ENCODE measurements at places on chromosomes 12 and 14.

GRCh38 chr12:108136697-108137096 lies 7.6 kb downstream of the WSCD2 start:
- DNase-seq, result no peak

DNA sequence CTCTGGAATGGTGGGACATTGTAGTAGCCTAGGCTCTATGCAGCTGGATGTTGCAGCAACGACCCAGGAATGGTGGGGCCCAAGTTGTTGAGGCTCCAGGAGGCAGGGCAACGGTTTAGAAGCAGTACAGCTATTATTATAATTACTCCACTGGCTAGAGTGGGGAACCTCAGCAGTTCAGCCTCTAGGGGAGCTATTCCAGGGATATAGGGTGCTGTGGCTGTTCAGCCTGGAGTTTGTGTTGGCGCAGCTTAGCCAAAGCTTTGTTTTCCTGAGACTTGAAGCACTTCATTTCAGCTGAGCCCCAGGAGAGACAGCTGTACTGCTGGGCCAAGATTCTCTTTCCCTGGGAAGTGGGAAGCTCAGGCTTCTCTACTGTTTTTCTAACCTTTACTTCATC lies 1023.0 kb upstream of the ATXN7L3B start:
- no peak for DNase-seq

GRCh38 chr12:19153396-19153795 lies 23.9 kb downstream of the PLEKHA5 start:
- DNase-seq, result no peak

DNA sequence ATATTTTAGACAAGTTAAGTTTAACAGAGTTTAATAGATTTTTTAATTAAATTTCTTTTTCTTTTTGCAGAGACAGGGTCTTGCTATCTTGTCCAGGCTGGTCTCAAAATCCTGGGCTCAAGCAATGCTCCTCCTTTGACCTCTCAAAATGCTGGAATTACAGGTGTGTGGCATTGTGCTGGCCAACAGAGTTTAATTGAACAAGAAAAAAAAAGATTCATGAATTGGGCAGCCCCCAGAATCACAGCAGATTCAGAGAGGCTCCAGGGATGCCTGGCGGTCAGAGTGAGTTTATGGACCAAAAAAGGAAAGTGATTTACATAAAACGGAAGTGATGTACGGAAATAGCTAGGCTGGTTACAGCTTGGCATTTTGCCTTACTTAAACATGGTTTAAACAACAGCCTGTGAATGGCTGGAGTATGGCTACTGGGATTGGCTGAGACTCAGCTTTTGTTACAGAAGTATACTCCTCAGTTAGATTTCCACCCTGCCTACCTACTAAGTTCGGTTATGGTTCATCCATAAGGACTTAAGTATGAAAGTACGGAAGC lies 14.5 kb upstream of the TESPA1 start:
- DNase-seq, result no peak

- no peak for DNase-seq
Observed at GRCh38 chr14:104421401-104421821, 158.2 kb upstream of the C14orf180 start.

DNA sequence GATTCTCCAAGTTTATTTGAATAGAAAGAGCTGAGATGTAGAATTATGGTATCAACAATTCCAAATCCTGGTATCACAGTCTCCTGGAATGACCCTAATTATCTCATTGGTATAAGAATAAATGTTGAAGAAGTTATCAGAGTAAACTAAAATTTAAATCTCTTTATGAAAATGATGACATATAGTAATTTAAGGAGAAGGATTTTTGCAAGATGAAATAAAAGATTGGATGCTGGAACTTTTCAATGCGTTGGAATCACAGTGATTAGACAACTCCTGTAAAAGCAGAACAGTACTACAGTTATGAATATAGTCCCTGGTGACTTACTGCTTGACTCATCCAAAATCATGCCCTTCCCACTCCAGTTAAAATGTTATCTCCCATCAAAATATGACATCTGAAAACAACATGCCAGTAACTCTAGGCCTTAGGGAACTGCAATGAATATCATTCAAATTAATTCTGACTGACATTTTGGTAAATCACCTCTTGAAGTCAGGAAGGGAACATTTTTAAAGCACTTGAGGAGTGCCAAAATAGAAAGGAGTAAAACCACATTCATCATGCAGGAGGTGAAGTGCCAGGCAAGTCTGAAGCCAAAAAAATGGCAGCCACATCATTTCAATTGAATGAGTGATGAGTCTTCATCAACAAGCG lies 197.8 kb upstream of the PRKD1 start:
- no peak for DNase-seq

- DNase-seq, result no peak
Observed at GRCh38 chr12:124233041-124233796, 61.7 kb upstream of the RFLNA start.

- no peak for DNase-seq
Observed at GRCh38 chr12:131369094-131369845, 341.6 kb upstream of the SFSWAP start.

DNA sequence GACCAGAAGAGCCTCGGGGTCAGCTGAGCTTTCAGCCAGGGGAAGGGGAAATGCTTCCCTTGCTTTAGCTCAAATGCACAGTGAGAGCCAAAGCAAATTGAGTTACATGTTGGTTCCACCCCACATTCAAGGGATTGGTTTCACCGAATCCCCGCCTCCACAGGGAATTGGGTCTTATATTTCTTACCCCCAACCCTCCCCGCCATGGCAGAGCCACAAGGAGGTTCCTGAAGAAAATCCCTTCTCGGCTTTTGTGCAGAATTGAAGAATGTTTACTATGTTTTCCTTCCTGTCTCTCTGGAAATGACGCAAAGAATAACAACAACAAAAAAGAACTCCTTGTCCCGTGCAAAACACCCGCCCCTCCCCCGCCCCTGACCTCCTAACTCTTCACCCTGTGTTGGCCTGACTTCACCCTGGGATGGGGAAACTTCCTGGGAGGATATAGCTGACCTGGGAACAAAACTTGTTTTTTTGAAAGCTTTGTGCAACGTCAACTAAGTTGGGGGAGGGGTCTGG lies 21.9 kb upstream of the CIPC start:
- no peak for DNase-seq

- DNase-seq, result no peak
Observed at GRCh38 chr14:57652769-57653168, 159.1 kb upstream of the CCDC198 start.

DNA sequence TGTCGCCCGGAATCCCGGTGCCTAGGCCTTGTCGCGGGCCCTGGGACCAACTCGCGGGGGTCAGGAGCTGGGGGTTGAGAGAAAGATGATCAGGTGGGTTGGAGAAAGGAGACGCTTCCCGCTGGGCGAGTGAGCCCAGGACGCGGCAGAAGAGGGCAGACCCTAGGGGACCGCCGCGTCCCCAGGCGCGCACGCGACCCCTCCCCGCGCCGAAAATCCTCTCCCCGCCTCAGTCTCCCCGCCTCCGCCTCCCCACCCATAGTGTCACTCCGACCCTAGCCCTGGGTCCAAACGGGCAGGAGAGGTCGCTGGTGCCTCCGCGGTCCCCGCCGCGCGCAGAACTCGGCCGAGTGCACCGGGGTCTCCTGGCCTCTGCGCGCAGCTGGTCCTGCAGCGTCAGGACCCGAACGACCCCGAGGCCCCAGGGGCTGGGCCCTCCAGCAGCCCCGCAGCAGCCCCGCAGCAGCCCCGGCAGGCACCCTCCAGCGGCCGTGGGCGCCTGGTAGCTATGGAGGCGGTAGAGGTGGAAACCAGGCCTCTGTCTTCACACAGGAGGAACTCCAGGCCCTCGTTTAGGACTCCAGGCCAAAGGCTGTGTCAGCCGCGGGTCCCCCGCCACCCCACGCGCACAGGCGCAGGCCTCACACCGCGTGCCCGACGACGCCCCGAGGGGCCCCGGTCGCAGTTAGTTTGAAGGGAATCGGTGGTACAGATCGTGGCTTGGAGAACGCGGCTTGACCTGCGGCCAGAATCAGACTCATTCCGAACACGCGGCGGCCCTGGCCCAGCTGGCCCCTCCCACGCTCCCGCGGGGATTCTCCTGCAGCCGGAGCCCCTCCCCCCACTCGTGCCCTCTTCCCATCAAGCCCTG lies 60.1 kb upstream of the EIF5 start:
- no peak for DNase-seq

GRCh38 chr12:95004610-95005009 lies 1.1 kb upstream of the NDUFA12 start:
- DNase-seq, result no peak

- DNase-seq, result no peak
Observed at GRCh38 chr14:24362241-24362960, 5.6 kb upstream of the NFATC4 start.

- DNase-seq, result no peak
Observed at GRCh38 chr14:91021991-91022621, 38.3 kb downstream of the RPS6KA5 start.

DNA sequence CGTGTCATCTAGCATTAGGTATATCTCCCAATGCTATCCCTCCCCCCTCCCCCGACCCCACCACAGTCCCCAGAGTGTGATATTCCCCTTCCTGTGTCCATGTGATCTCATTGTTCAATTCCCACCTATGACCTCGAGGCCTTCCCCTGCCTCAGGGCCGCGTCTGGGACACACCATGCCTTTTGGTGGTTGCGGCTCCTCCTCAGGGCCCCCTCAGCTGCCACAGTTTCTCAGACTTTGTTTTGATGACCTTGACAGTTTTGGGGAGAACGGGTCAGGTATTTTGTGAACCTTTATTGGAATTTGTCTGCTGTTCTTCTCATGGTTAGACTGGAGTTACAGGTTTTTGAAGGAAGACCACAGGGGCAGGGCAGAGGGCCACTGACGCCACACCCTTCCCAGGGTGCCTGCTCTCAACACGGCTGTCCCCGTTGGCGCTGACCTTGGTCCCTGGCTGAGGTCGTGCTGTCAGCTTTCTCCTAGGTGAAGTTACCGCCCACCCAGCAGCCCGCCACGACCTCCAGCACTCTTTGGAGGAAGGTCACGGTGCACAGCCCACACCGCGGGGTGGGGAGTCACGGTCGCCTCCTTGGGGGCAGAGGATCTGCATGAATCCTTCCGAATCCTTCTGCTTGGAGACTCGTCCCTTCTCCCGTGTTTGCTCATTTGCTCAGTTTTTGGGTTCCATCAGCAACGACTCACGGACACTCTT lies 130.5 kb downstream of the KIF26A start:
- DNase-seq, result no peak

- DNase-seq, result no peak
Observed at GRCh38 chr14:89626233-89626806, 209.3 kb upstream of the FOXN3 start.

- DNase-seq, result no peak
Observed at GRCh38 chr12:69150796-69151127, 88.6 kb upstream of the CPSF6 start.

DNA sequence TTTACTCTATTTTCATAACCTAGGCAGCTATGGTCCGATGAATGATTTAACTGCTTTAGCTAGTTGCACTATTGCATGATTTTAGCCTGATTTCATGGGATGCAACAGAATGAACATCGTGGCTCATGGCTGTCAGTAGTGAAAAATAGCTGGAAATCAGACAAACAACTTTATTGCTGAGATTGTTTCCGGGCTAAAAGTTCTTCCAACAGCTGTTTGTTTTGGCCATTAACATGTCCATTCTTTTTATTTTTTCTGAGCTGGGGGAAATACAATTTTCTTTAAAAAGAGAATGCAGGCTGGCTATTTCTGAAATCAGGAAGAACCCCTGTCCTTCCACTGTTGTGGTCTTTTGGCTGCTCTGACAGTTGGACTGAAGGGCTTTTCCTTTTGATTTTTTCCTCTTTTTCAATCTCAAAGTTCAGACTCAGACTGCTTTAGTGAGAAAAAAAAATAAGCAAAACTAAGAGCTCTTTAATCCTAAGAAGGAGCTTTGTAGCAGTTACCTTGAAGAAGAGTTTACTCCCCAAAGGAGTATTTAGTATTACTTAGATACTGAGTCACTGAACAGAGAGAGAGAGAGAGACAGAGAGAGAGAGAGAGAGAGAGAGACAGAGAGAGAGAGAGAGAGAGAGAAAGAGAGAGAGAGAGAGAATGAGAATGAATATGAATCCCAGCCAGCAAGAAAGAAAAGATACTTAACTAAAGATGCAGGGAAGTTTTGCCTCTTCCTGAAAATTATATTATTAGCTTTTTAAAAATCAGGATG lies at the start of gene NAV3:
Gene NAV3, plus strand, starts transcription at position 312 of the 769 bp plus-strand sequence. CDS start 568 bp downstream, outside the sequence.
- DNase-seq, result no peak

DNA sequence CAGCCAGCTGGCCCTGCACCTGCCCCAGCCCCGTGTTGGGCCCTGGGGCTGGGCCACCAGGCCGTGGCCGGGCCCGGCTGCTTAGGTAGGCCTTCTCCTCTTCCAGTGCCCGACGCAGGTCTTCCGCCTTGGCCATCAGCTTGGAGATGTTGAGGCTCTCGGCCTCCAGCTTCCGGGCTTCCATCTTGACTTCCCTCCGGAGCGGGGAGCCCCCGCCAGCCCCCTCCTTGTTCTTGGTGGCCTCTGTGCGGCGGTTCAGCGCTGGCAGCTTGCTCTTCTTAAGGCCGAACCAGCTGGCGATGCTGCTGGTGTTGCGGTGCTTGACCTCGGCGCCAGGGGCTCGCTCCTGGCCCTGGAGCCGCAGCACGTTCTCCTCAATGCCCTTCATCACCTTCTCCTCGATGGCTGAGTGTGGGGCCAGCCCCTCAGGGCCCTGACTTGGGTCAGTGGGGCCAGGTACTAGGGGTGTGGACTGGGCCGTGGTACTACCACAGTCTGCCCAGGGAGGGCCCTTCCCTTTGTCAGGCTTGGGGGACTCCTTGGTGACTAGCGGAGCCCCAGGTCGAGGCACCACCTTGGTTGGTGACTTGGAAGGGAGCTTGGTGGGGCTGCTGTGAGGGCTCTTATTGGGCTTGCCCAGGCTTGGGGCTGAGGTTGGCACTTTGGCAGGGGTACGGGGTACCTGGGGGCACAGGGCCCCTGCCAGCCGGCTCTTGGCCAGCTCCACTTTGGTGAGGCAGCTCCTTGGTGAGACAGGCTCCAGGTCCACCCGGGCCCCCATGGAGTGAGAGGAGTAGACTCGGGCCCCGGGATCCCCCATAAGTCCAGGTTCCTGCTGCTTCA lies 33.2 kb downstream of the NCKAP5L start:
- no peak for DNase-seq

- DNase-seq, result no peak
Observed at GRCh38 chr12:89927226-89927698, 218.6 kb upstream of the ATP2B1 start.

- DNase-seq, result no peak
Observed at GRCh38 chr12:76766161-76766560, 2.2 kb downstream of the ZDHHC17 start.

DNA sequence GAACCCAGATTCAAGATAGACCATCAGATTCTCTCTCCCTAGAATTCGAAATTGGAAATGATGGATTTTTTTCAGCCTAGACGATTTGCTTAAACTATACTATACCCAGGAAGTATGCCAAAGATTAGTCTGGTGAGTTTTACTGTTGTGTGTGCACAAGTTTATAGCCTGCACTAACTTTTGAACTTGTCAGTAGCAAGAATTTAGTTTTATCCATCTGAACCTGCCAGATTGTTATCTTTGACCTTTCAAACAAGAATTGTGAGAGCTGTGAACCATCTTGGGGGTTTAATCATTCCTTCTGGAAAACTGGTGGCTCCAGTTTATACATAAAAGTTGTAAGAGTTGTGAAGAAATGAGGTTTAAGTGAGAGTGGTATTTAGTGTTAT lies 243.5 kb upstream of the DAAM1 start:
- no peak for DNase-seq
